DND-41 (cell line): ENCODE measurements at places on chromosomes 7 and 10.

DNA sequence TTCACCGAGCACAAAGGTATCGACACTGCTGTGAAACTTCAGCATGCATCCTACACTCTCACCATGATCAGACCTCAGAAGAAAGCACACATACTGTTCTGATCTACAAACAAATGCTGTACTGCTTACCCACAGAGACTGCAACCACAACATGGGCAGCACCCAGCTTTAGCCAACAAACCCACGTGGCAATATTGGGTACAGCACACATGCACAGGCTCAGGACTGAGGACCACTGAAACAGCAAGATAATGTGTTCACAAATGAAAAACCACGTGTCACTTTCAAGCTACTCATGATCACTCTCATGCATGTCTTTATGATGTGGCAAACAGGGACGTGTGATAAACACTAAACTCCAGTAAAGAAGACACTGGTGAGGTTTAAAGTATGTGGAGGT lies 119.3 kb upstream of the PTN start:
- no peak for DNase-seq

GRCh38 chr7:4070214-4070613 lies 611.9 kb upstream of the FOXK1 start:
- no peak for DNase-seq

DNA sequence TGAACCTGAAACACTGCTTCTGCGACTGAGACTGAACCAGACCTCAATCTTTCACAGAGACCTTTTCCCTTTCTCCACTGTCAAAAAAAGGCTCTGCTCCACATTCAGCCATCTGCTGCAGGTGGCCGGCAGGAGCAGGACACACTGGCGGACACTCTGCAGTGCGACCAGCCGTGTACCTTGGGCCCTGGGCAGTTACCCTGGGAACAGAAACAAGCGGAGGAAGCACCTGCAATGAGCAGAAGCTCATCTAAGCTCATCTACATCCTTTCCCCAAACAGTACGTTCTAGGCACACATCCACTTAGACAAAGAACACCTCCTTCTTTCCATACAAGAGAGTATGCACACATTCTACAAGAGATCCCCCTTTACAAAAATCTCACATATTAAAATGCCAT lies 22.8 kb downstream of the VOPP1 start:
- no peak for DNase-seq

DNA sequence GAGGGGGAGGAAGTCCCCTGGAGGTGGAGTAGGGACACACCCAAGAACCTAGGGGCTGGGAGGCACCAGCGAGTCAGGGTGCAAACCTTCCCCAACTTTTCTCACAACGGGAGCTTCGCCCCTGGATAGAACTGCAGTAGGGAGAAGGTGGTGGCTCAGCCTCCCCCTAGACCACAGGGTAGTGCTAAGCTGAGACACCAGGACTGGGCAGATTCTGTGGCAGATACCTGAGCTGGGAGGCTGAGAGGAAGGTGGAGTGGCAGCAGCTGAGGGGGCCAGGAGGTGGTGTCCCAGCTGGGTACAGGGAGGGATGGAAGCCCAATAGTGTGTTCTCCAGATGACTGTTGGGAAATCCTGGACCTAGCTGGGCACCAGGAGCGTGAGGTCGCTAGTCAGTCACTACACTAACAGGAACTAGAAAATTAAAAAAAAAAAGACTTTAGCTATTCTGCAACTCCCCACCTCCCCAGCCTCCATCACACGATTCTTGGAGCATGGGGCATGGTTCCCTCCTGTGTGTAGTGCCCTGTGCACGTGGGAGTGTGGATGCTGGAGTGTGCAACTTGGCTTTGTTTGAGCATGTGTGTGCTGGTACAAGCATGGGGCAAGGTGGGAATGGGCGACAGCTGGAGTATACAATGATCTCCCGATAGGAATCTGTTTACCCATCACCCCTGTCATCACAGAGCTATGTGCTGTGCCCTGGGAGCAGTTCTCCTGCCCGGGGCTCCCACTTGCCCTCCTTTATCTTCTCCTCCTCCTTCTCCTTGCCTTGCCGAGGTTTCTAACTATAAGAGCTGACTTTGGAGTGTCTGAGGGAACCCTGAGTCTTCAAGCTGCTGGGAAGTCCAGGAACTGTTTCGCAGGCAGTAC lies 8.8 kb upstream of the TRPV6 start:
- no peak for DNase-seq

DNA sequence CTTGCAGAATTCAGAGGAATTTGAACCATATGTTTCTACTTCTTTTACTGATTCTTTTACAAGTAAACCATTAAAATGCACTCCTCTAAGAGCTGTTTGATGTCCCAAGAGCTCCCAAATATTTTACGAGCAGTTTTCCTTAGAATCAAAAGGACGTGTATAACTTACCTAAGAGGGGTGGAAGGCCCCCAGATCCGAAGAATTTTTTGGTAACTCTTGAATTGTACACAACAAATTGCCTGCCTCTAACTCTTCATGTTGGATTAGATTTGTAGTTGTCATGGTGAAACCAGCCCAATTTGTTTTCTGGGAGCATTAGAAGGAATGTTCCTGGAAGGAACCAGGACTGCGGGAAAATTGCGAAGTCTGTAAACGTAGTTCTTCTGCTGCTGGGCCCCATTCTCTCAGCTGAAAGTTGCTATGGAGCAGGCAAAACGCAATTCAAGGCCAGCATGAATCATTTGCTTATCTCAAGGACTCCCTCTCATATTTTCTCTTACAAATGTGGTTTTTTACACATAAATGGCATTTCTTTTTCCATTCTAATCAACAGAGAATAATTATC lies 124.8 kb upstream of the TMEM72 start:
- no peak for DNase-seq

GRCh38 chr7:111173528-111173927 lies 82.6 kb downstream of the LRRN3 start:
- DNase-seq = no peak

GRCh38 chr10:13613519-13613918 lies 26.8 kb downstream of the PRPF18 start:
- DNase-seq = no peak

DNA sequence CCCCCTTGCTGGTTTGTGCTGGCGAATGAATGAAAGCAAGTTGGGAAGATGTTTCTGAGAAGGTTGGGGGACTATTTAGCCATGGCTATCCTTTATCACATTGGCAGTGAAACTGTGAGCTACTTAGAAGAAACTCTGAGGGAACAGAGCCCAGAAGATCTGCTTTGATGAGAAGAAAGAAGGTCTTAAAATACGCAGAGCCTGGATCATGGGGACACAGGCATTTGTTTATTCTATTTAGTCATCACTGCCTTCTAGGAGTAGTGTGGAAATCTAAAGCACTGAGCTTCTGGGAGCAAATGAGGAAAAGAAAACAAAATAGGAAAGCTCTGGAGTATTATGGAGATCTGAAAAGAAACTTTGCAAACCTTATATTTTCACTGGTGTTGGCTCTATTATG lies 28.5 kb downstream of the CPED1 start:
- DNase-seq = no peak

- peak; percentile 66 for DNase-seq
These were observed 57.2 kb upstream of the ECHDC3 start for GRCh38 chr10:11684717-11685645.

DNA sequence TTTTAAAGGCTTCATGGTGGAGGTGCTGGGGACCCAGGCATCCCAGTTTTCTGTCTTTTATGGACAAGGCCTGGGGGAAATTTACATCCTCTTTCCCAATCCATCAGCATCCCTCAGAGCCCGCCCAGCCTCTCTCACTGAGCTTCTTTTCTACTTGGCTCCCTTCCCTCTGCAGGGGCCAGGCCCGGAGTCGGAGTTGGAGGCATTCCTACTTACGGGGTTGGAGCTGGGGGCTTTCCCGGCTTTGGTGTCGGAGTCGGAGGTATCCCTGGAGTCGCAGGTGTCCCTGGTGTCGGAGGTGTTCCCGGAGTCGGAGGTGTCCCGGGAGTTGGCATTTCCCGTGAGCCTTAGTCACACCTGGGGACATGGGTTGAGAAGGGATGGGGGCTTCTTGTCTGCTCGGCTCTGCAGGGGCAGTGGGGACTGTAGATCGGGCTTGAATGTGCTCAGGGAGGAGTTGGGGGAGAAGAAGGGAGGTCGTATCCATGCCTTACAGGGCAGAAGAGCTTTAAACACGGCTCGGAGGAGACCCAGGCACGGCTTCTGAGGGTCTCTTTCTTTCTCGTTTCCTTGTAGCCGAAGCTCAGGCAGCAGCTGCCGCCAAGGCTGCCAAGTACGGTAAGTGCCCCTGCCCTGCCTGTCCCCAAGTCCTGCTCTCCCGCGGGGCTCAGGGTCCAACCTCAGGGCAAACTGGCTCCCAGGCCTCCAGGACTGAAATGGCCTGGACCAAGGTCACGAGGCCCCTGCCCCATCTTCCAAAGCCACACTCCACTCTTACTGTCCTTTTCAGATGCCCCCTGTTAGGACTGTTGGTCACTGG lies 27.3 kb upstream of the LIMK1 start:
- no peak for DNase-seq

DNA sequence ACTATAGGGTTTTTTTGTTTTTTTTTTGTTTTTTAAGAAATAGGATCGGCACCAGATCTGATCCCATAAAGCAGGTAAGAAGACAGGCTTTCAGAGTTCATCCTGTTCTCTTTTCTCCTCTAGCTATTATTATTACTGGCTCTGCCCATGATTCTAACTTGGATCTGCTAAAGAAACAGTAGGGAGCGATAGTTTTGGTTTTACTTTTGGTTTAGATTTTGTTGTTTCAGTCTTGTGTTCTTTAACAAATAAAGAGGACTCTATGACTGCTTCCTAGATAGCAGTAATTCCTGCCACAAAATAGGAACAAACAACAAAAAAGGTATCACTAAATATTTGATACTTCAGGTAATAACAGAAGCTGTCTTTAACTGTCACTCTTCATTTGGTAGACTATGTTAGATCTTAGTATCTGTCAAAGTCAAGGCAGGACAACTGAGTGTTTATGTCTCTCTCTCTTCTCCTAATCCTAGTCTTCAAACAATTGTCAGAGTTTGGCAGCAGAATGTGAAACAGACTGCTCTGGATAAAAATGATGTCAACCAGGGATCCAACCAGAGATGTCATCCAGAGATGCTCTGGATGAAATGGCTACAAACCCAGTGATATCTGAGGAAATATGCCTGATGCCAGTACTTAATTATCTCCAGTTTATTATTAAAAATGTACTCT lies 99.8 kb downstream of the KMT2C start:
- DNase-seq = no peak

- DNase-seq = no peak
These were observed 32.0 kb downstream of the PSMC2 start for GRCh38 chr7:103379270-103379975.

DNA sequence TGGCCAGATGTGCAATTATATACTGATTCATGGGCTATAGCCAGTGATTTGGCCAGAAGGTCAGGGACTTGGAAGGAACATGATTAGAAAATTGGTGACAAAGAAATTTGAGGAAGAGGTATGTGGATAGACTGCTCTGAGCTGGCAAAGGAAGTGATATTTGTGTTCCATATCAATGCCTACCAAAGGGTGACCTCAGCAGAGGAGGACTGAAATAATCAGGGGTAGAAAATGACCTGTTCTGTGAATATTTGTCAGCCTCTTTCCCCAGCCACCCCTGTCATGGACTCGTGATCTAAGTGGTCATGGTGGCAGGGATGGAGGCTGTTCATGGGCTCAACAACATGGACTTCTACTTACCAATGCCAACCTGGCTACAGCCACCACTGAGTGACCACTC lies 47.0 kb downstream of the PTPRE start:
- DNase-seq = no peak

GRCh38 chr10:50324046-50324445 lies 72.7 kb upstream of the ASAH2 start:
- DNase-seq = no peak
